Activated CD8-positive, alpha-beta T cell treated with anti-CD3 and anti-CD28 coated beads, Interleukin-2, amount 10 ng/mL, durations not matched to agents 7 days and 5 days (primary cell): ENCODE measurements at places on chromosomes 4 and X. TPM values are rescaled to one million over a fixed set of nuclear protein-coding genes. Genes with fewer than 3 reads are reported as not detected.
A peak's percentile ranks its signal among the peaks of the same experiment; 100 is the strongest.

- no peak for DNase-seq
These were observed 43.2 kb downstream of the ITIH6 start for GRCh38 chrX:54754854-54755253.

GRCh38 chr4:122118243-122118642, 33.9 kb upstream of the BLTP1 start:
- DNase-seq, result no peak

GASK1B gene
- total RNA-seq, result not detected

GRCh38 chrX:44305921-44306320, 37.6 kb downstream of the EFHC2 start:
- DNase-seq, result no peak

DNA sequence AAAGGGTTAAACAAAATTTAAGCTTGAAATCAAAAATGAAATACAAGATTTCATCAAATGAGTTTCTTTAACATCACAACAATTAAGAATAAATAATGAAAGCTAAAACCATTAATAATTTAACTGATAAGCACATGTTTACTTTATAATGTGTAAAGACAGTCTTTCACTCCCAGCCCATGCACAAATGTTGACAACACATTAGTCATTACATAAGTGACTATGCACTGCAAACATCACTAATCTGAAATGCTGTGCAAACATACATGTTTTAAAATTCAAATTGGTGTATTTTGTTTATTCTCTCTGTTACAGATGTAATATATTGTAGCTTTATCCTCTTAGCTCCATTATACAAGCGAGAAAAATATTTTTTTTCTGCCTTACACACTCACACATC, 220.6 kb upstream of the CPXCR1 start:
- no peak for DNase-seq

SYP gene
- total RNA-seq, result 2.6 TPM

GRCh38 chr4:78362310-78362709, 189.3 kb upstream of the ANXA3 start:
- DNase-seq, result no peak

DNA sequence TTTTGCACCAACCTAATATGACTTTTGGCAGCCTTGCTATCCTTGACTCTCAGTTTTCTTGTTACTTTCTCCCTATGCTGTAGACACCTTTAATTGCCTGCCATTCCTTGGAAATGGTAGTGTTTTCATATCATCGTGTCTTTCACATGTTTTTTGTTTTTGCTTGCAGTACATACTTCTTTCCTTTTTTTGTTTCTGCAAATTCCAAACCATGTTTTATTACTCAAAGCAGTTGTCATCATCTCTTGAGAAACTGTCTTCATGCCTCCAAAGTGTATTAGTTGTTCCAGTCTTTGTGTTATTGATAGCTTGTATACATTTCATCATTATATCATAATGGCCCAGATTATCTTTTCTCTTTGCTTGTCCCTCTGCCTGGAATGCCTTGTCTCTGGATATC, 57.1 kb downstream of the PDLIM5 start:
- no peak for DNase-seq

- peak; percentile 81 for DNase-seq
These were observed 502 bp downstream of the HNRNPDL start for GRCh38 chr4:82429728-82430192.

UCHL1 gene
- 0.37 TPM for total RNA-seq

DNA sequence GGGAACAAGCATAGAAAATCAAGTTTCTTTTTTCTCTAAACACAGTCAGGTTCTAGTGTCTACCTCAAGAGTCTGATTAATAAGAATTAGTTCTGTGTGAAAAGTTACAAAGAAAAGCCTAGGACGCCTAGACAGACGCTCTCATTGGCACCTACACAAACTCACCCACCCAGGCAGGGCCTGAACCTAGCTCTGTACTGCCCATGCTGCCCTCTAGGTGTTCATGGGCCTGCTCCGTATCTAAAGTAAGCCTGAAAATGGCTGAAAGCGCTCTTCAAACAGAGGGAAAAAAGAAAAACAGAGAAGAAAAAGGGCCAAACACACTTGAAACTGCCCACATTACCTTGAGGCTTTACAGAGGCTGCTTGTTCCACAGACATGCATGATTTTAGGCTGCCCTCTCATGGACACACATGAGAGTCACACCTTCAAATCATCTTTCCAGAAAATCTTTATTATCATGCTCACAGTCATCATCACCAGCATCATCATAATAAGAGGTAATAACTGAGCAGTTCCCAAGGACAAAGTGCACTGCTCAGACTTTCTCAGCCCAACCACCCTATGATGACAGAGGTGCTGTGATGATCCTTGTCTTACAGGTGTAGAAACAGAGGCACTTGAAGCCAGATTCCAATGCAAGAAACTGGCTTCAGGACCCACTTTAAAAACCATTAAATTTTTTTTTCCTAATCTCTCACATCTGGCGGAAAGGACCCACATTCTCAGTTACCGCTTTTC, 49.6 kb downstream of the MAP7D2 start:
- DNase-seq, result peak; percentile 38

GRCh38 chrX:6813836-6814370, 279.0 kb upstream of the VCX3A start:
- DNase-seq, result no peak

GRCh38 chrX:154125391-154126040, 18.5 kb upstream of the OPN1LW start:
- DNase-seq, result no peak

PLAC8 gene
- 193 TPM for total RNA-seq

GRCh38 chr4:38964942-38965775, 67.0 kb downstream of the TMEM156 start:
- no peak for DNase-seq

IDS gene
- 47.2 TPM for total RNA-seq

EDNRA gene
- total RNA-seq, result not detected

AR gene
- not detected for total RNA-seq

SLC6A14 gene
- not detected for total RNA-seq

GRCh38 chrX:42093756-42094155, 170.4 kb upstream of the CASK start:
- peak; percentile 21 for DNase-seq
